ENCODE measurements at places on chromosomes 4 and X.

- DNase-seq = no peak
Observed at GRCh38 chr4:187929024-187929423, 66.5 kb upstream of the ZFP42 start.

GRCh38 chr4:18734405-18734804 lies 712.9 kb upstream of the LCORL start:
- no peak for DNase-seq

- DNase-seq = no peak
Observed at GRCh38 chr4:56611501-56611900, 69.6 kb downstream of the HOPX start.

DNA sequence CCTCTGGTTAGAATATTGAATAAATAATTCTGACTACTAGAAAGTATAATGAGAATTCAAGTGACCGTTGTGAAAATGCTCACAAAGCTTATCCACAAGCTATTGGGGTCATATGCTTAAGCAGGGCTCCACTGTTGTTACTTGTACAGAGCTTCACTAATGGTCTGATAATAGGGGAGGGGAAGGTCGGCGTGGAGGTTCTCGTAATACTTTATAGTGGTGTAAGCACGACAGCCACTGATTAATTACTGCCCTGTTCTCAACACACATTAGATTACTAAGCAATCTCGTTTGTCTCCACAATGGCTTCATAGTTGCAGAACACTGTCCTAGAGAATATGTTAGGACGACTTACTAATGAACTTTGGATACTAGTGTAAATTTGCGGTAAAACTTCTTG lies 11.6 kb downstream of the UNC5C start:
- DNase-seq = no peak

DNA sequence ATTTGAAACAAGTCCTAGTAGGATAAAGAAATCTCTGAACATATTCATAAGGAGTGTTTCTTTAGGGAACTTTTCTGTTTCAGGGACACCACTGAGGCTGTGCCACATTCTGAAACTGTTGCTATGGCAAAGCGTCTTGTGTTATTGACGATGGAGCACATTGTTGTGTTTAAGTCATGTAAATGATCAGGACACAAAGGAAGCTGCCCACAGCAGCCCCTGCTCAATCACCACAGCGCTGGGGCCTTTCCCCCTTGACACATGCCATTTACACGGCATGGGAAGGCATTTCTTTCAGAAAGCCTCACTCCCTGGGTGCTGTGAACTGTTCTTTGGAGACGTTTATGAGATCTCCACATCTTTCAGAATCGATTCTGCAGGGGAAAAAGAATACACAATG lies 39.8 kb upstream of the MID1 start:
- no peak for DNase-seq

- DNase-seq = no peak
Observed at GRCh38 chrX:101931136-101931487, 715 bp downstream of the ZMAT1 start.

- DNase-seq = no peak
Observed at GRCh38 chrX:120335289-120335688, 24.0 kb upstream of the TMEM255A start.

- DNase-seq = no peak
Observed at GRCh38 chr4:54445866-54446265, 211.9 kb upstream of the KIT start.

GRCh38 chr4:52110171-52110570 lies 59.1 kb downstream of the SPATA18 start:
- DNase-seq = no peak

GRCh38 chr4:146957237-146957636 lies 11.6 kb upstream of the TTC29 start:
- no peak for DNase-seq

GRCh38 chrX:124217304-124218251 lies 114.9 kb upstream of the TEX13D start:
- no peak for DNase-seq

GRCh38 chr4:98166025-98166730 lies 22.9 kb upstream of the STPG2 start:
- no peak for DNase-seq

DNA sequence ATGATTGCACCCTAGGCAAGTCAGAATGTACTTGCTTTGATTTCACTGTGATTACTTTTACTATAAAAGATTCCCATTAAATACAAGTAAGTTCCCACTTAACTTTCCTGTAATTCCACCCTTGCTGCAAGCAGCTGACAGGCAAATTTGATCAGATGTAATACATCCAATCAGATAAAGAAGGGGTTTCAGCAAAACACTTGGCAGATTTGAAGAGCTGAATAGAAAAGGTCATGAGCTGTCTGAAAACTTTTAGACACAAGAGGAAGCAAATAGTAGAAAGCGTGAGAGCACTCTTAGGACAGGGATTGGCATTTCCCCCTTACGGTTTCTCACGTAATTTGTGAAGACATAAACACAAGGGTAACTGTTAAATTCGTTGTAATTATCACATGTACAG lies 22.8 kb downstream of the HSD17B13 start:
- no peak for DNase-seq

DNA sequence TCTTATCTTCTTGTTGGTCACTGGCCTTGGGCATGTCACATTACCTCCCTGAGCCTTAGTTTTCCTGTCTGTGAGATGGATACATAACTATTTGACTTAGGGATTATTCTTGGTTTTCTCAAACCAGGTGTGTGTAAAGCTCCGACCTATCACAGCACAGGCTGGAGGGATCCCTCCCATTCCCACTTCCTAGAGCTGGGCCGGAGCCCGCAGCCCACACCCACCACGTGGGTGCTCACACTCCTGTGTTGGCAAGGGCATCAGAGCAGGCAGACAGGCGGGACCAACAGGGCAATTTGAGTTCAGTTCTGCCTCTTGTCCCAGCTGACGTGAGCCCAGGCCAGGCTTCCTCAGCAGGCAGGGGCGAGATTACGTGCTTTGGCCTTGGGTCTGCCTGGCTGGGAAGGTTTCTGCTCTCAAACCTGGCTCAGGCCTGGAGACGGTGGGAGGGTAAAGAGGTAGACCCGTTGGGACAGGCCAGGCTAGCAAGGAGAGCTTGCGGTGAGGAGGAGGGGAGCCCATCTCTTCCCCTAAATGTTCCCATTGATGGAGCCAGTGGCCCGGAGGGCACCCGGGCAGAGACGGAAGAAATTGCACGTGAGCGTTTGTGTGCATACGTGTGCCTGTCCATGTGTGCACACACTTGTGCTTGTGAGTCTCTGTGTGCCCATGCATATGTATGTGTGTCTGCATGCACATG lies 734 bp upstream of the SH3TC1 start:
- DNase-seq = no peak

DNA sequence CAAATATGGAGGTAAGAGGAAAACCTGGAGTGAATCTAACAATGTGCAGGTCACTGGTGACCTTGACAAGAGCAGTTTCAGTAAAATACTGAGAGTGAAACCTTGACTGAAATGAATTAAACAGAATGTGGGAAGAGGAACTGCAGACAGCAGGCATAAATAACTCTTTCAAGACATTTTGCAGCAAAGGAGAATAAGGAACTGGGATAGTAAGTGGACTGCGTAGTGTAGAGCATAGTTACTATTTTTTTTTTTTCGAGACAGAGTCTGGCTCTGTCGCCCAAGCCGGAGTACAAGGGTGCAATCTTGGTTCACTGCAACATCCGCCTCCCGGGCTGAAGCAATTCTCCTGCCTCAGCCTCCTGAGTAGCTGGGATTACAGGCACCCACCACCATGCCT lies 24.0 kb downstream of the RBMX start:
- no peak for DNase-seq

DNA sequence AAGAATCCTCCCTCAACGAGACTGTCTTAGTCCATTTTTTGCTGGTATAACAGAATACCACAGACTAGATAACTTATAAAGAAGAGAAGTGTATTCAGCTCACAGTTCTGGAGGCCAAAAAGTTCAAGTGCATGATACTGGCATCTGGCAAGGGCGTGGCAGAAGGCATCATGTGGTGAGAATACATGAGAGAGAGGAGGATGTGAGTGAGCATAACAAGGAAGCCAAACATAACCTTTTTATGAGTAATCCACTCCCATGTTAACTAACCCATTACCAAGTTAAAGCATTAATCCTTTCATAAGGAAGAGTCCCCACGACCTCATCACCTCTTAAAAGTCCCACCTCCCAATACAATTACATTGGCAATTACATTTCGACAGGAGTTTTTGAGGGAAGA lies 504.6 kb downstream of the IQCM start:
- DNase-seq = no peak
